Bronchial epithelial cell (primary cell): ENCODE measurements at places on chromosomes 7 and 10.

GRCh38 chr7:111554086-111554485 lies 8.2 kb downstream of the IMMP2L start:
- no peak for DNase-seq

DNA sequence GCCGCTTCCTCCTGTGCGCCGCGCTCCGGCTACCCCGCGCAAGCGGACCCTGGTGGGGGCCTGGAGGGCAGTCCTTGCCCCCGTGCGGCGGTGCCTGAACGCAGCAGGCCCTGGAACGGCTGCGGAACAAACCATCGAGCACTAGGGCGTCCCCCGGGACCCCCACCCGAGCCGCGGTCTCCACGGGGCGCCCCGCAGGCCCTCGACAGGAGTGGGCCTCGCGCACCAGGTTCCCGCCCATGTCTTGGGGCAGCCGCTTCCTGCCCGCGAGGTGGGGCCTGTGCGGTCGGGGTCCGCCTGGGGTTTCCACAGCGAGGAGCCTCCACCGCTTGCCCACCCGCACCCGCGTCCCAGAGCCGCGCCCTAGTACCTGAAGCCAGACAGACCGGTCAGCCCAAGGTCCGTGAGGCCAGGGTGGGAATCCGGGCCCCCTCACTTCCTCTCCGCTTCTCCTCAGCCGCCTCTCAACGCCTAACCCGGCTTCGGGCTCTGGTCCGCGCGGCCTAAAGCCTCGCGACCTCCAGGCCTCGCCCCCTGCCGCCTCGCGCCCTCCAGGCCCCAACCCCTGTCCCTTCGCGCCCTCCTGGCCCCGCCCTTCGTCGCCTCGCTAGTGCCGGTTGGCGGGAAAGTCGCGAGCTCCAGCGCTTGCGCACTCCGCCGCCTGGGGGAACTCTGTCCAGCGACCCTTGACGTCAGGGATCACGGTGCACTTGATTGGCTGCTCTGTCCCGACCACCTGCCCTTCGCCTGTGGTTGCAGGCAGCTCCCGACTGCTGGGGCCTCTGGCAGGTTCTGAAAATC lies 7.0 kb upstream of the GBX1 start:
- no peak for DNase-seq

- DNase-seq = no peak
Observed at GRCh38 chr10:125159932-125160855, at the start of gene CTBP2. Gene CTBP2, minus strand, starts transcription at chr10:125160563.

DNA sequence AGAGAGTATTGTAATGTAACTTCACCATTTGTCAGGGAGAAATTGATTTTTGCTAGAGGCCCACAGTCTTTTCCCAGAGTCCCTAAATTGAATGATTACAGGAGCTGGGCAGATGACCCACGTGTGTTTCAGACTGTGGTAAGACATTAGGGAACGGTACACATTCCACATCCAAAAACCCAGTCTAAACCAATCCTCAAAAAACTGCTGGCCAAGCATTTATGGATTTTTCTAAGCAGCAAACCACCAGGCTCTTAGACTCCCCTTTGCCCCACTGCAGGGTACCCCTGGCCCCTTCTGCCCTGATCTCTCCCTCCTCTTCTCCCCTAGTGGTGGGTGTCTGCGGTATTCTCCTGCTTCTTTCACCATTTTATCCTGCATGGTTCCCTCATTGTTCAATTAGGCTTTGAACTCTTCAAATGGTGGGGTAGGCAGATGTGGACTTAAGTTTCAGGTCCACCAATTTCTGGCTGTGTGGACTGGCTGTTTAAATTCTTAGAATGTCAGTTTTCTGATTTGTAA lies 135.5 kb upstream of the SORCS3 start:
- DNase-seq = no peak

- DNase-seq = peak; percentile 26
Observed at GRCh38 chr10:126021833-126022500, 125.6 kb downstream of the FANK1 start.

DNA sequence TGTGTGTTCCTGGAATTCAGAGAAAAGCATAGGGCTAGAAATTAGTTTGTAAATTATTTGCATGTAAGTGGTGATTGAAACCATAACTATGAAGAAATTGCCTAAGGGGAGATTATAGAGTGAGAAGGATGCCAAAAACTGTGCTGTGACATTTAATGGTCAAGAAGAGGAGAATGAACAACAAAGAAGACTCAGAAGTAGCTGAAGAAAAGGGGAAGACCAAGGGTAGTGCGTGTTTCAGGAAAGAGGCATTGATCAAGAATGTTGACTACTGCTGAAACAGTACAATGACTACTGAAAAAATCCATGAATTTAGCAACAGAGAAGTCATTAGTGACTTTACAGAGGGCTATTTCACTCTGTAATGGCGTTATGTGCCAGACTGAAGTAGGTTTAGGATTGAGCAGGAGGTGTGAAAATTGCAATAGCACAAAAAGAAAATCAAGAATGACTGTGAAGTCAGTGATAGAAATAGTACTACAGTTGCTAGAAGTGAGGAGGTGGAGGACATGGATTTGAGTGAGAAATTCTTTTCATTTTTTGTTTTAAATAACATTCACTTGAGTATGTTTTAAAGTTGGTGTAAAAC lies 28.9 kb upstream of the SAMD9L start:
- no peak for DNase-seq

GRCh38 chr10:87961314-87961713 lies 97.9 kb downstream of the PTEN start:
- DNase-seq = peak; percentile 82

- peak; percentile 55 for DNase-seq
Observed at GRCh38 chr7:46515844-46516590, 594.9 kb upstream of the IGFBP3 start.

GRCh38 chr7:114086914-114087652 lies 168.3 kb upstream of the PPP1R3A start:
- DNase-seq = no peak

DNA sequence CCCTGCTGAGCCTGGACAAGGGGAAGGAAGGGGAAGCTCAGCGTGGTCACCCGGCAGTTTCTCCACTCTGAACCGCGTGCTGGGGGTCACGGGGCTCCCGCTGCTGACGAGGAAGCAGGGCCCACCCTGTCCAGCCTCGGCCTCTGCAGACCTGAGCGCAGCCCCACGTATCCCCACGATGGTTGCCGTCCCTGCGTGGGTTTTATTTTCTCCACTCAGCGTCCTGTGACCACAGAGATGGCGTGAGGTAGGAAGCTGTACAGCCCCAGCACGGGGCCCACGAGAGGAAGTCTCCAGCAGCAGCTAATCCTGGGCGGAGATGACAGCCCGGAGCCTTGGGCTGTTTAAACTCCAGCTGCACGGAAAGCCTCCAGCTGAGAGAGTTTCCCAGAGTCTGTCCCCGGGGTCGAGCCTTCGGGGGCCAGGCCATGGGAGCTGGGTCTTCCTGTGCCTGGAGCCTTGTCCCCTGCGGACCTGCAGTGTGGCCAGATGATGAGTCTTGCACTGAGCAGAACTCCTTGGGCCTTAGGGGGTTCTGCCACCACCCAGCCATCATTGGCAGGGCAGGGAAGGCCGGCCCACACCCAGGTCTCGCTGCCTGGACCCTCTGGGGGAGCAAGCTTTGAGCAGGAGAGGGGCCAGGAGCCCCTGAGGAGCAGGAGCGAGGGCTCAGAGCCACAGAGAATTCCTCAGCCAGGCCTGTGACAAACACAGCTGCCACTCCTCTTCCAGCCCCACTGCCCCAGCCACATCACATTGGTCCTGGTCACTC lies 72.8 kb upstream of the FAM20C start:
- no peak for DNase-seq

GRCh38 chr7:91913612-91914011 lies 27.1 kb upstream of the AKAP9 start:
- DNase-seq = peak; percentile 19

GRCh38 chr7:9671979-9672917 lies 1238.8 kb downstream of the NXPH1 start:
- DNase-seq = no peak
